Stimulated activated naive CD8-positive, alpha-beta T cell treated with anti-CD3 and anti-CD28 coated beads, Interleukin-15, Interleukin-2, amounts not matched to agents 100 U/mL and 50 U/mL, for 24 hours (primary cell): ENCODE measurements at places on chromosomes 11 and 22.

- DNase-seq: no peak
Observed at GRCh38 chr11:70537576-70538571, 139.5 kb downstream of the CTTN start.

DNA sequence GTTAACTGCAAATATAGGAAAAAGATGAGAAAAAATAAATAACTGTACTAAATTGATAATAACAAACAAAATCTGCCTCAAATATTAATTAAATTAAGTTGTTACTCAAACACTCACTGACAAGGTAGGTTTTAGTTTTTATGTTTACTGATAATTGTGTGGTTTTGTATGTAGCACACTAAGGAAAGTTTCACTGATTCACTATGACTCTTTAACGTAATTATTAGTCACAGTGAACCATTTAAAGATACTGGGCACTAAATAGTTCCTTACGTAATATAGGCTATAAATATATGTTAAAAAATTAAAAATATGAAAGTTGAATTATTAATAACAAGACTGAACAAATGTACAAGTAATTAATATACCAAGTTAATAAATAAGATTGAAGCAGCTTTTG, 2330.0 kb upstream of the RAG2 start:
- DNase-seq: no peak

GRCh38 chr11:73404048-73404447, 27.8 kb downstream of the RELT start:
- DNase-seq: no peak

DNA sequence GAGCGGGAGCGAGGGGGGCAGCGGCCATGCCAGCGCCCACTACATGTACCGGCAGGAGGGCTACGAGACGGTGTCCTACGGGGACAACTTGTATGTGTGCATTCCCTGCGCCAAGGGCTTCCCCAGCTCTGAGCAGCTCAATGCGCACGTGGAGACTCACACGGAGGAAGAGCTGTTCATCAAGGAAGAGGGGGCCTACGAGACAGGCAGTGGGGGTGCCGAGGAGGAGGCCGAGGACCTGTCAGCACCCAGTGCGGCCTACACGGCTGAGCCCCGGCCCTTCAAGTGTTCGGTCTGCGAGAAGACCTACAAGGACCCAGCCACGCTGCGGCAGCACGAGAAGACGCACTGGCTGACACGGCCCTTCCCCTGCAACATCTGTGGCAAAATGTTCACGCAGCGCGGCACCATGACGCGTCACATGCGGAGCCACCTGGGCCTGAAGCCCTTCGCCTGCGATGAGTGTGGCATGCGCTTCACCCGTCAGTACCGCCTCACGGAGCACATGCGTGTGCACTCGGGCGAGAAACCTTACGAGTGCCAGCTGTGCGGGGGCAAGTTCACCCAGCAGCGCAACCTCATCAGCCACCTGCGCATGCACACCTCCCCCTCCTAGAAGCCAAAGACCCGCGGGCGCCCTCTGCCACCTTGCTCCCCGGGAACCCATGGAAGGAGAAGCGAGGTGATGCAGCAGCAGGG, 20.9 kb upstream of the TMEM191C start:
- no peak for DNase-seq

DNA sequence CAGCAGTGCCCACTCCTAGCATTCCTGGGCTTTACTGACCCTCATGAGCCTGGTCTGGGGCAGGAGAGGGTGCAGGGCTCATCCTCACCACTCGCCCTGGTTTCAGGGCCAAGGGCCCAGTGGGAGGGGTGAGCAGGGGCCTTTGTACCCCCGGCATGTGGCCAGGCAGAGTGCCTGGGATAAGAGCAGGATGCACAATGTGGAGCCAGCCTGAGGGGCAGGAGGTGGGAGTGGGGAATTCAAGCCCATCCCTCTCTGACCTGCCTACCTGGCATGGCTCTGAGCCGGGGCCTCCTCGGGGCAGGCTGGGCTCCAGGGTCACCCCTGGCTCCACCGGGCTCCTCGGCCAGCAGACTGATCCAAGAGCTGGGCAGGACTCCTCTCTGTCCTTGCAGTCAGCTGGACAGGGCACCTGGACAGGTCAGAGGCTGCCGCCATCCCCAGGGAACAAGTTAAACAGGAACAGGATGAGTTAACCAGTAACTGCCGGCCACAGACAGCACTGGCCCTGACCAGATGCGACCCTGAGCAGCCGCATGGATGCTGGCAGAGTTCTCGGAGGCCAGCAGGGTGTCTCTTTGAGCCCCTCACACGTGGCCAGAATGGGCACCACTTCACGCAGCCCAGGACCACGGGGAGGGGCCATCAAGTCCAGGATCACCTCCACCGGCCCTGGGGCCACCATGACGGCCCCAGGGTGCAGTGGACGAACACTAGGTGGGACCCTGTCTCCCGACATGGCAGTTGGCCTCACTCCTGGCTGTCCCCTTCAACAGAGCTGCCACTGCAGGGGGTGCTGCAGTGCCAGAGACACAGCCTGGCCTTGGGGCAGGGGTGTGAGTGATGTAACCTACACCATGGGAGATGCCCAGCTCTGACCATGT, 5.0 kb downstream of the SIGIRR start:
- no peak for DNase-seq

DNA sequence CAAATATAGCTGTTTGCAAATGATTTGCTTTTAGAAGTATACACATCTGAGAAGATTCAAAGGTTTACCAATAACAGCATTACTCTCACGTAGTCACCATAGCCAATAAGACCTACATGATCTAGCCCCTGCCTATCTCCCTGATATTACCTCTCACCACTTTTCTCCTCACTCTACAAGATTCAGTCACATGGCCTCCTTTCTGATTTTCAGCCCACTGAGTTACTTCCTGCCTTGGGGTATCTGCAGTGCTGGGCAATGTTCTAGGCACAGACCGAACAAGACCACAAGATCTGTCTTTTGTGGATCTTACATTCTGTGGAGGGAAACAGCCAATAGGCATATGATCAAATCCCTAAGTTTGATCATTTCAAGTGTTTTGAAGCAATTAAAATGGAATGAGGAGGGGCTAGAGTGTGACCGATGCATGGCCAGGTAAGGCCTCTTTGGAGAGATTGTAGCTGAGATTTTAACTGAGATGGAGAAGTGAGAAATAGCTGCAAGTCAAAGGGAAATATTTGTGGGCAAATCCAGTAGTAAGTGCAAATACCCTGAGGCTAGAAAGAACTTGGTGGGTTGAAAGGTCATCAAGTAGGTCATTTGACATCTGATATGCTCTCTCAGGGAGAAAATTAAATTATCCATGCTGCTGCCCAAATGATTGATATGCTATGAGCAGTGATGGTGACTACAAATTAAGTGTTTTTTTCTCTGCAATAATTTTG, 43.1 kb downstream of the ARL14EP start:
- DNase-seq: no peak

- DNase-seq: no peak
Observed at GRCh38 chr11:91731051-91731450, 493.6 kb upstream of the FAT3 start.

DNA sequence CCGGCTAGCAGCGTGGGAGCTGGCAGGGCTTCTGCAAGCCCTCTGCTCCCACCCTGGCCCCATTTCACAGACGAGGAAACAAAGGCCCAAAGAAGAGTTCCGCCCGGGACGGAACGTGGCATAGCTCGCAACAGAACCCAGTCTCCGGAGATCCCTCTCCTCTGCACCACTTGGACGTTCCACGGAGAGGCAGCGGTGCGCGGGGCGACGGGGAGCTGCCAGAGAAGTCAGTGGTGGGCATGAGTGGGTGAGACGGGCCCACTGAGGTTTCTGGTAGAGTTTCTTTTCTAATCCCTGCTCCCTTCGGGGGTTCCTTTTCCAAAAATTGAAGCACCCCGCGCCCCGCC, 554 bp upstream of the NECTIN1 start:
- DNase-seq: no peak

DNA sequence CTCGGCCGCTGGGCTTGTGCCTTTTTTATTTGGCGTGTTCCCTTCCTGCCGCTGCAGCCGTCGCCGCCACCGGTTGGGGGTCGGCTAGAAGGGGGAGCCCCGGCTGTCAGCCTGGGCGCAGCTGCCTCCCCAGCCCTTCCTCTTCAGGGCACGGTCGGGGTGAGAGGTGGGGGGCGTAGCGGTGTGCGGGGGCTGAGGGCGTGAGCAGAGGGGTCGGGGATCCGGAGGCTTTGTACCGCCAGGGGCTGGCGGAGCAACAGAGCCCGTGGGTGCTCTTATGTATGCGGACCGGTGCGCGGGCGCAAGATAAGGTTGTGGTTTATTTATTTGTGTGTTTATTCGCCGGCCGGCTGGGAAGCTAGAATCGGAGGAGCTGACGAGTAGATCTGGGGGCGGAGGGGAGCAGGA, 477 bp downstream of the ZBTB16 start:
- DNase-seq: peak; percentile 41

DNA sequence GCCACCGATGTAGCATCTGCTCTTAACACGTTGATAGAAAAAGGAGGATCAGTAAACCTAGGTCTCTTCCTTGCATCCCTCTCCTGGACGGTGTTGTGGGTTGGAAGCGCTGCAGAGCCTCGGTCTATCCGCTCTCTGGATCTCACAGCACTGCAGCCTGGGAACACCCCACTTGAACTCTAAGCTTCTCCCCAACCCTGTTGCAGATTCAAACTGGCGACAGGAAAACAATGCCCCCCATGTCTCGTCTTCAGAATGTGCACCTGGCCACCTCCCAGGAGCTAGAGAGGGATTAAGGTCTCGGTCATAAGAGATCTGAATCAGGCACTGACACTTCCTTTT, 454 bp downstream of the TMEM218 start:
- peak; percentile 14 for DNase-seq

GRCh38 chr11:79661373-79661772, 220.5 kb upstream of the TENM4 start:
- DNase-seq: no peak

DNA sequence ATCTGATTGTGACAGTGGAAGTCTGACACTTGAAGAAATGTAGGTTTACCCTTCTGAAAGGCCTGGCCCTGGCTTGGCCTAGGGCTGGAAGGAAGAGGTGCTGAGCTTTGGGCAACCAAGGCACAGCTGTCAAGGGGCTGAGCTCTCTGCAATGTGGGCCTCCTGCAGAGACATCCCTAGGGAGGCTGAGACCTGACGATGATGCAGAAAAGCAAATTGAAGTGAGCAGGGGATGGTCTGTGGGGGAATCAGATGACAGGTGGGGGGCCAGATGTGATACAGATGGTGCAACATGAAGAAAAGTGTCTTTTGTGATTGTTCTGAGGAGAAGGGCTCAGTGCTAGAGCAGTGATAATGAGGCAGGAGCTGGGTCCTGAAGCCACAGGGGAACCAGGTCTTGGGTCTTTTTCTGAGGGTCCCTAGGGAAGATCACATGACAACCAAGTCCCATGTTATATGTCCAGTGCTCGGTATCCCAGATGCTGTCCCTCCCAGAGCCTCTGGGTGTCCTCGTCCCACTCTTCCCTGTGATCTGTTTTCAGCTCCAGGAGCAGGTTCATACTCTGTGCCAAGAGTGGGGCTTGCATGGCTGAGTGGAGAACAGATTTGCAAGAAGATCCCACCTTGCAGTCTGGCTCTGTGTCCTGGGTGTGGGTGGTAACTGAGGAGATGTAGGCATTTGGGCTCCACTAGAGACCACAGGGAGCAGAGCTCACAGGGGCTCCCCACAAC, 79.9 kb upstream of the VPREB1 start:
- no peak for DNase-seq

- no peak for DNase-seq
Observed at GRCh38 chr11:103929170-103929903, 107.1 kb upstream of the DDI1 start.

DNA sequence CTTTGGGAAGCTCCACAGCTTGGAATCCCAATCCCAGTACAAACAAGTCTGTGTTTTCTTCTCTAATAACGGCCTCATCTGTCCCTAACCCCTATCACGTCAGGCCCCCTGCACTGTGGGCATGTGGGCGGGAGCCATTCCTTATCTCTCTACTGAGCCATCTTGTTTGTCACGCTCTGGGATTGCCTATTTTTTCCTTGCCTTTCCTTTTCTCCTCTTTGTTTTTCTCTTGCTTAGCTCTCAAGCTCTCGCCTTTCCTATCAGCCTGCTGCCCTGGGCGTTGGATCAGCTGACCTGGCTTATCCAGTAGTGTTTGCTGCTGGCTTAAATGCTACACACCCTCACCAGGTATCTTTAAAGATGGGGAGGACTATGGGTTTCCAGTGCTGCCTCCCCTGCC, 35.8 kb downstream of the ARHGAP1 start:
- no peak for DNase-seq

- no peak for DNase-seq
Observed at GRCh38 chr11:36002196-36002595, 58.3 kb downstream of the LDLRAD3 start.

DNA sequence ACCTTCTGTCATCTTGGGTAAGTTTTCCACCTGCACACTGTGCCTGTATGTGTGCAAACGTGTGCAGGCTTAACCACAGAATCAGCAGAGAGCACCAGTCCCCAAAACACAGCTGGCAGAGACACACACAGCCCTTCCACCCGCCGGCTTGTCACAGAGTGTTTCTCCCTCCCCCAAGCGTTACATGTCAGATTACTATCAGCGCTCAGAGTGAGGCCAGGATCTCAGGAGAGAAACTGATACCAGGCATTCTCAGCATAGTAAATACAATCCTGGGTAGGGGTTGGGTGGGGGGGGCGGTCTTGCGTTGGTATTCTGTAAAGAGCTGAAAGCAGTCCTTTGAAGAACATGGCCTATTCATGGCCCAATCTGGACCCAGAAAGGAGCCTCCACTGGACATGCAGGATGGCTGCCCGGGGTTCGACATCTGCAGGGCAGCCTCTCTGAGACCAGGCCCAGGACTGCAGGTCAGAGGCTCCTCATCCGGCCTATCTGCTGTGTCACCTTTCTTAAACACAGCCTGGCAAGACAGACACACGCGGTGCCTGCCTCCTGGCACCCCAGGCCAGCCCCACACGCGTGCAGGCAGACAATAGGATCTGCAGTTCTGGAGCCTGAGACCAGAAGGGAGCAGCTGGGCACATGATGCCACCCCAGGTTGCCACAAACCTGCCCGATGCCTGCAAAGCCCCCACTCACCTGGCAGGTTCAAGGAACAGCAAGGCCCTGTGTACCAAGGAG, 1.7 kb downstream of the OSBPL5 start:
- DNase-seq: no peak

DNA sequence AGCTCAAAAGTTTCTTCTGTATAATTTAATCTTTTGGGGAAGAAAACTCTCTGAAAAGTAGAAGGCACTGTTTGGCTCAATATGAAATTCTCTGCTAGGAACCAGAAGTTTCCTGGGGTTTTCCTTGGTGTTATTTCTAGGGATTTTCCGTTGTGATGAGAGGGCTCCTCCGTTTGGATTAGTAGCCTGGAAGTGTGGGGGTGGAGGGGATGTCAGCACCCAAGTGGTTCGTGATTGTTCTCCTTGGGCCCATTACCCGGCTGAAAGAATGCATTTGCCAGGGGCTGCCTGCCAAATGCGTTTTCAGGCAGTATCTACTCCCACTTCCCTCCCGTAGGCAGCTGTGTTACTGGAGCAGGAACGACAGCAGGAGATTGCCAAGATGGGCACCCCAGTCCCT, 4.3 kb downstream of the SF3B2 start:
- DNase-seq: no peak

- no peak for DNase-seq
Observed at GRCh38 chr11:123525511-123525918, 95.4 kb downstream of the GRAMD1B start.

GRCh38 chr11:17554487-17554886, 7.4 kb downstream of the OTOG start:
- no peak for DNase-seq

- DNase-seq: no peak
Observed at GRCh38 chr11:6735306-6735705, 36.5 kb downstream of the OR2AG2 start.
